ENCODE measurements at places on chromosomes 5 and 9.

GRCh38 chr9:127181315-127181580, 58.8 kb upstream of the ANGPTL2 start:
- no peaks in the 10 kb centered on the region for H3K36me3 ChIP-seq
- peaks cover 3% of the 10 kb centered on the region for H3K4me1 ChIP-seq
- no peak overlapping the region for H3K4me3 ChIP-seq

DNA sequence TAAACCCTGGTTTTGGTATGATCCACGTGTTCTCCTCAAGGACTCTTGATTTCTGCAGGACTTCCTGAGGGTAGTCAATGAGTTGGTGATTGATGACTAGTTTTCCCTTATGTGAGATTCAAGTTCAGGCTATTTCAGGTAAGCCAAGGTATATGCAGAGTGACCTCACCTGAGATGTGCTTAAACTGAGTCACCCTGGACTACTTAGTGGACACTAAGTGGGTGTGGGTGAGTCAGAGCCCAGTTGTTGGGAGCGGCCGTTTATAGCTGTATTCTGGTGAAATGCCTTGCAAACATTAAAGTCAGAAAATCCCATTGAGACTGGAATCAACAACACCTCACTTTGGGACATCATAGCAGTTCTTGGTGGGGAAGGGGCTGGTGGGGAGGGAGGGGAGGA, 62.9 kb downstream of the SLC28A3 start:
- no peaks in the 10 kb centered on the region for H3K27me3 ChIP-seq
- no peaks in the 10 kb centered on the region for H3K4me1 ChIP-seq
- no peak overlapping the region for H3K27ac ChIP-seq
- DNase-seq: no peak
- H3K36me3 ChIP-seq: no peaks in the 10 kb centered on the region

GRCh38 chr9:129148463-129149204, 29.4 kb downstream of the IER5L start:
- H3K4me3 ChIP-seq: no peak overlapping the region
- peaks cover 5% of the 10 kb centered on the region for H3K36me3 ChIP-seq
- no peak overlapping the region for H3K27ac ChIP-seq
- H3K27me3 ChIP-seq: no peaks in the 10 kb centered on the region
- peaks cover 3% of the 10 kb centered on the region for H3K4me1 ChIP-seq

DNA sequence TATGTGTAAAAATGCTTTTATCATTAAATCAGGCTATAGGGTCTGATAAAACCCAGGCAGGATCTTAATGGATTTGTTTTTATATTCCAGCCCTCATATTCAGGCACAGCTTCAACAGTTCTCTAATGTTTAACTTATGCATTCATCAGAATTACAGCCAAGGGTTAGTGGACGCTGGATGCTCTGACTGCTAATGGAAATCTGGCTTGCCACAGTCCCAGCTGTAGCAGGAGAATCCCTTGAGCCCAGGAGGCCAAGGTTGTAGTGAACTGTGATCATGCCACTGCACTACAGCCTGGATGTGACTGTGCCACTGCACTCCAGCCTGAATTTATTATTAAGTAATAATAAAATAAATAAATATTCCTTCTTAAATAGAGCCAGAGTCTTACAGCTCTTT, 98.0 kb downstream of the SLC25A46 start:
- H3K36me3 ChIP-seq: no peaks in the 10 kb centered on the region
- no peak for DNase-seq
- H3K27me3 ChIP-seq: no peaks in the 10 kb centered on the region
- H3K4me3 ChIP-seq: no peak overlapping the region
- H3K4me1 ChIP-seq: no peaks in the 10 kb centered on the region

DNA sequence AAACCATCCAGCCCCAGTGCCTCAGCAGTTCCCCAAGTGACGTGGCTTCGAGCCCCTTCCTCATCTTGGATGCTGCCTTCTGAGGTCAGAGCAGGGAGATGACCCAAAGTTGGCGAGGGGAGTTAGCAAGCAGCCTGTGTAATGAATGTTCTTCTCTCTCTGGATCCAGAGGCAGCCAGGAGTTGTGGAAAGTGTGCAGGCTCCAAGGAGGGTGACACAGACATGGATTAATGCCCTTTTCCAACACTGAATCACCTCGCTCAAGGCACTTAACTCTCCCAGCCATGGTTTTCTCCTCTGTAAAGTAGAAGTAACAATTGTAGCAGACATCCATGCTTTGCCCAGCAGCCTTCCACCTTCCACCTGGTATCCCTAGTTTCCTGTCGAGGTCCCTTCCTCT, 64.6 kb upstream of the HAND1 start:
- H3K4me3 ChIP-seq: no peak overlapping the region
- no peaks in the 10 kb centered on the region for H3K36me3 ChIP-seq
- DNase-seq: no peak
- peaks cover 3% of the 10 kb centered on the region for H3K4me1 ChIP-seq
- no peak overlapping the region for H3K27ac ChIP-seq
- H3K27me3 ChIP-seq: no peaks in the 10 kb centered on the region

- no peaks in the 10 kb centered on the region for H3K36me3 ChIP-seq
- DNase-seq: peak; percentile 82
- H3K4me3 ChIP-seq: peak overlapping the region; percentile 31
Observed at GRCh38 chr5:100900142-100900795, 2.8 kb downstream of the ST8SIA4 start.

- H3K27me3 ChIP-seq: no peaks in the 10 kb centered on the region
- DNase-seq: peak; percentile 89
- no peak overlapping the region for H3K4me3 ChIP-seq
- H3K4me1 ChIP-seq: no peaks in the 10 kb centered on the region
- no peaks in the 10 kb centered on the region for H3K36me3 ChIP-seq
Observed at GRCh38 chr5:173530547-173530946, 85.9 kb downstream of the BOD1 start.

GRCh38 chr5:7363067-7363677, 32.8 kb upstream of the ADCY2 start:
- no peak overlapping the region for H3K4me3 ChIP-seq
- peaks cover 4% of the 10 kb centered on the region for H3K4me1 ChIP-seq
- no peaks in the 10 kb centered on the region for H3K27me3 ChIP-seq
- DNase-seq: no peak

- peak; percentile 83 for DNase-seq
- H3K36me3 ChIP-seq: no peaks in the 10 kb centered on the region
- H3K4me1 ChIP-seq: peaks cover 2% of the 10 kb centered on the region
- no peak overlapping the region for H3K4me3 ChIP-seq
- H3K27me3 ChIP-seq: no peaks in the 10 kb centered on the region
Observed at GRCh38 chr5:35202319-35203111, 27.8 kb downstream of the PRLR start.

DNA sequence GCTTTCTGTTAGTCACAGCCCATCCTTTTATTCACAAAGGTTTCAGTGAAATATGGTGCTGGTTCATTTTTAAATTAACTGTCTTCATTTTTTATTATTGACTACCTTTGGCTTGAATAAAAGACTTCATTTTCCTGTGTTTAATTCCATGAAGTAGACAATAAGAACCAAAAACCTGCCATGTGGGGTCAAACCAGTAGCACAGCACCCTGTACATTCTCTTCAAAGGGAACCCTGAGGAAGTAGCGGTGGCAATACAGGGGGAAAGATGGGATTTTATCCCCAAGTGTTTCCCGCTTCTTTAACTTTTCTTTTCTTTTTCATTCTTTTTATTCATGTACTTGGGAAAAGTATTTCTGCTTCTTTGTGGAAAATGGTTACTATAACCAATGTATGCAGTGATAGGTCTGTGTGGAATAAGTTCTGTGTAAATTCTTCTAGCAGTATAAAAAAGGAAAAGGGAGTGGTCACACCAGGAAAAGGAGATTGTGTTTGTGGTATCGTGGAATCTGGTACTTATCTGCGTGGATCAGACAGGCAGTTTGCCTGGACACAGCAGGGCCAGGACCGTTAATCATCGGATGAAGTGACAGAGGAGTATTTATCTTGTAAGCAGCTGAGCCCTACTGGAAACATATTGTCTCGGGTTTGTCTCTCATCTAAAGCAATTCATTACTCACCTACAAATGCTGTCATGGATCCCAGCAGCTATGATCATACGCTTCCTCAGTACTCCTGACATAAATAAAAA, 94.2 kb downstream of the PPIC start:
- H3K4me1 ChIP-seq: no peaks in the 10 kb centered on the region
- DNase-seq: peak; percentile 64
- no peak overlapping the region for H3K4me3 ChIP-seq

GRCh38 chr9:71895117-71895516, 15.9 kb downstream of the ABHD17B start:
- H3K4me3 ChIP-seq: no peak overlapping the region
- H3K36me3 ChIP-seq: no peaks in the 10 kb centered on the region
- DNase-seq: no peak

- H3K27me3 ChIP-seq: no peaks in the 10 kb centered on the region
- no peaks in the 10 kb centered on the region for H3K36me3 ChIP-seq
- H3K4me1 ChIP-seq: peaks cover 12% of the 10 kb centered on the region
- no peak overlapping the region for H3K4me3 ChIP-seq
- H3K27ac ChIP-seq: no peak overlapping the region
- DNase-seq: no peak
Observed at GRCh38 chr5:124920909-124921666, 174.6 kb upstream of the ZNF608 start.

GRCh38 chr5:35939639-35940038, 1.2 kb upstream of the CAPSL start:
- DNase-seq: no peak
- H3K4me3 ChIP-seq: no peak overlapping the region
- no peaks in the 10 kb centered on the region for H3K36me3 ChIP-seq
- H3K27ac ChIP-seq: no peak overlapping the region

GRCh38 chr9:18658804-18659705, 185.1 kb downstream of the ADAMTSL1 start:
- no peaks in the 10 kb centered on the region for H3K27me3 ChIP-seq
- H3K27ac ChIP-seq: no peak overlapping the region
- H3K36me3 ChIP-seq: no peaks in the 10 kb centered on the region
- H3K4me1 ChIP-seq: no peaks in the 10 kb centered on the region
- no peak for DNase-seq
- no peak overlapping the region for H3K4me3 ChIP-seq

GRCh38 chr9:6956879-6957278, 199.1 kb downstream of the KDM4C start:
- no peaks in the 10 kb centered on the region for H3K27me3 ChIP-seq
- H3K4me1 ChIP-seq: no peaks in the 10 kb centered on the region
- H3K4me3 ChIP-seq: no peak overlapping the region

- no peaks in the 10 kb centered on the region for H3K36me3 ChIP-seq
- H3K4me3 ChIP-seq: no peak overlapping the region
- H3K4me1 ChIP-seq: no peaks in the 10 kb centered on the region
- H3K27ac ChIP-seq: no peak overlapping the region
- no peaks in the 10 kb centered on the region for H3K27me3 ChIP-seq
- DNase-seq: no peak
Observed at GRCh38 chr9:110021891-110022290, 186.1 kb downstream of the C9orf152 start.

- no peak for DNase-seq
- no peak overlapping the region for H3K4me3 ChIP-seq
- H3K27ac ChIP-seq: no peak overlapping the region
- no peaks in the 10 kb centered on the region for H3K4me1 ChIP-seq
- no peaks in the 10 kb centered on the region for H3K27me3 ChIP-seq
Observed at GRCh38 chr5:137215261-137215660, 283.9 kb downstream of the SPOCK1 start.

DNA sequence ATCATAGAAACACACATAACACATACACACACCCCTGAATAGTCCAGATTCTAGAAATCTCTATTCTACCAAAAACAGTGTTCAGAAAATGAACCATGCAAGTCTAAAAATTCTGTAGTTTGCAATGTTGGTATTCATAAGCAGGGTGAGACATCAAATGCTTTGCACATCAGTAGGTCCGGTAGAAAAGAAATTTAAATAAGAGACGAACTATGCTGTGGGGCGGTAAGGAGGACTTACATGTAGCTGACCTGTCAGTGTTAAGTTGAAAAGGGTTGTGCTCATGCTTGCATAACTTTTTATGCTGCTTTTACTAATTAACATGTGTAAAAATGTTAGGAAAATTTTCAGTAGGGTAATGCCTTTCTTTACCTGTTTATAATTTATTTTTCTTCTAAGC, 409.1 kb downstream of the KIAA0825 start:
- no peak overlapping the region for H3K27ac ChIP-seq
- no peak overlapping the region for H3K4me3 ChIP-seq
- H3K4me1 ChIP-seq: no peaks in the 10 kb centered on the region
- H3K36me3 ChIP-seq: no peaks in the 10 kb centered on the region
- no peaks in the 10 kb centered on the region for H3K27me3 ChIP-seq

DNA sequence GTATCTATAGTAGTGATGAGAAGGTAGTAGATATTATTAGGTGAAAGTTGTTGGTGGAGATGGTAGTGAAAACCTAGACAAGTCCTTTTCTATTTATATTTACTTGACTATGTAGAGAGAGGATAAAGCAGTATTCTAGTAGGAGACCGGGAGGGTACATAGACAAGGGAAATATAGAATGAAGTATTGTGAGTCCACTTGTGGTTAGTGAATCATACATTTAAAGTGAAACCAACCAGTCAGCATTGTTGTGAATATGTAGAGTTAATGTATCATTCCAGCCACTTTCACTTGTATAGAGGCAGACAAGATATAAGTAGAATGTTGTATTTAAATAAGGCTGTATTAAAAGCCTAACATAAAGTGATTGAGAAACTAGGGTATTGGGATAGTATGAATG, 1711.3 kb upstream of the ACO1 start:
- no peak overlapping the region for H3K4me3 ChIP-seq
- no peaks in the 10 kb centered on the region for H3K36me3 ChIP-seq
- no peaks in the 10 kb centered on the region for H3K27me3 ChIP-seq
- no peak overlapping the region for H3K27ac ChIP-seq
- DNase-seq: no peak

DNA sequence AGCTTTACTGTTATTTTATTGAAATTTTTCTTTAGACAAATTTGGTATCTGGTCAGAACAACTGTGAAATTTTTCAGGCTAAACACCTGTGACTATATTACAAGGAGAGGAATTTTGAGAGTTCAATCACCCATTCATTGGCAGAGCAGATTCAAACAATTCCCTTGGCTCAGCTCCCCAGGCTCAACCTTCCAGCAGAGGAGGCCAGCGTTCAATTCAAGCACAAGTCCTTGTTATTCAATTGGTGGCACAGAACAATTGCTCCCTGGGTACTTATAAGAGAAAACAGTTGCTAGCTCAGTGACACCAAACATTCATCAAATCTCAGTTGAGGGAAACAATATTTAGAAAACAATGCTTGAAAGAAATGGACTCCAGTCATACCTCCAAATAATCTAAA, 83.3 kb downstream of the SUSD1 start:
- no peaks in the 10 kb centered on the region for H3K4me1 ChIP-seq
- H3K27me3 ChIP-seq: no peaks in the 10 kb centered on the region
- no peaks in the 10 kb centered on the region for H3K36me3 ChIP-seq
- H3K27ac ChIP-seq: no peak overlapping the region
- DNase-seq: peak; percentile 45

DNA sequence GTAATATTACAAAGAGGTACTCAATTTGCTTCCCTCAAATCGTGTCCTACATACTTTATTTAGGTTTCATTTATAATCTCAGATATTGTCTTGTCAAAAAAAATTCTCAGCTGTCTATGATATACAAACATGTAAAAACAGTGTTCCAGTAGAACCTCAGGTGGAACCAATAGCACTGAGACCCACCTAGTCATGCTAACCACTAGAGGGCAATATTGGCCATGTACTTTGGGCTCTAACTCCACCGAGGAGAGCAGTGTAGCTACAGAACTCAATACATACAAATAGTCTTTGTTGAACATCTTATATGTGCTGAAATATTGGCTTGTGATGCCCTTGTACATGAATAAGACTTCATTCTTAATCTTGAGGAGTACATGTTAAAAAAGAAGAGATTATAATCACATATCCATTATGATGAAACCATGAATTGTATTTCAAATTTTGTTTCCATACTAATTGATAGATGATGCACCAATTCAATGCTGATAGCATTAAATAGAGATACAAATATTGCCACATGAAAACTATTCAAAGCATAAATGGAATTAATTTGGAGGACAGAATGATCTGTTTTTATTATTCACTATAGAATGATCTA, 71.2 kb upstream of the CNTLN start:
- H3K36me3 ChIP-seq: no peaks in the 10 kb centered on the region
- no peak overlapping the region for H3K27ac ChIP-seq
- H3K4me3 ChIP-seq: no peak overlapping the region
- peaks cover 2% of the 10 kb centered on the region for H3K27me3 ChIP-seq
